ENCODE measurements at places on chromosomes 2 and 18. TPM values are rescaled to one million over a fixed set of nuclear protein-coding genes. Genes with fewer than 3 reads are reported as not detected.

DNA sequence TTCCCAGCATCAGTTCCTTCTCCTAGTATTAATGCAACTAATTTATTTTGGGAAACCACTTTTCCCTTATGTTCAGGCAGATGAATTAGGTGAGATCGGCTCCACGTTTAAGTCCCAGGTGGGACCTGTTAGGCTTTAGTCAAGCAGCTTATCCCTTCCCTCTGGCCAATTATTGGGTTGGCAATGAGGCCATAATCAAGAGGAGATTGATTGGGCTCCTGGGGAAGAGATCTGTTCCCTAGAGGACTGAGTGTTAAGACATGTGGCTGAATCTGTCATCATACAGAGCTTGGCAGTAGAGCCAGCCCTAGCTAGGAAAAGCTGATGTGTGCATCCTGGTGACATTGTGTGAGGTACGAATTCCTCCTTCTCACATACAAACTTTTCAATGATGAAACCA lies 104.4 kb downstream of the PTH2R start:
- no peak for DNase-seq

GRCh38 chr18:49708662-49709346 lies 104.5 kb downstream of the ACAA2 start:
- no peak for DNase-seq

DNA sequence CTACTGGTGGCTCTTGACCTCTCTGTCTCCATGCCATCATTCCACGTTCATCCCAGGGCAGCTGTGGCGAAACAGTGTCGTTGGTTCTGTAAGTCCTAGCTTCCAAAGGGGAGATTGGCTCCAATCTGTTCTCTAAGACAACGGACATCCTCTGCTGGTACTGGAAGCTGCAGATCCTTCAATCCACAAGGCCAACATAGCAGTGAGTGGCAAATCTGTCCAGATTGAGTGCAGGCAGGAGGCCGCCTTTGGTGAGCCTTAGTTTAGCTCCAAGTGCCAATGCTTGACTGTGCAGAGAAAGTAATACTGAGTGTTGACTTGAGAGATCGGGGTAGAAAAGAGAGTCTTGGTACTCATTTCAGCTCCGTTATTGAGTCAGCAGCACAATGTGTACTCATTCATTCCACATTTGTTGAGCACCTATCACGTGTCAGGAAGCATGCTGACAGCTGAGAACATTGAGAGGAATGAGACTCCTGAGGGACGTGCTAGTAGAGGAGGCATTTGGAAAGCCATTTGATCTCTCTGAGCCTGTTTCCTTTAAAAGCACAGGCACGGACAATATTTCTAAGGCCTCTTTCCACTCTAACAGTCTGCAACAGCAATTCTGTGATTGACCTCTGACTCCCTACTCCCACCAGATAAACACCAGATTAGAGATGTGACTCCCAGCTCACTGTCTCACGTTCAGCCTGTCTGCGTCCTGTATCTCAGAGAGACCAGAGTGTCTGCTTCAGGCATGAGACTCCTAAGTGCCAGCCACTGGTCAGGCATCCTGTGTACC lies 306.0 kb downstream of the CLIP4 start:
- no peak for DNase-seq

DNA sequence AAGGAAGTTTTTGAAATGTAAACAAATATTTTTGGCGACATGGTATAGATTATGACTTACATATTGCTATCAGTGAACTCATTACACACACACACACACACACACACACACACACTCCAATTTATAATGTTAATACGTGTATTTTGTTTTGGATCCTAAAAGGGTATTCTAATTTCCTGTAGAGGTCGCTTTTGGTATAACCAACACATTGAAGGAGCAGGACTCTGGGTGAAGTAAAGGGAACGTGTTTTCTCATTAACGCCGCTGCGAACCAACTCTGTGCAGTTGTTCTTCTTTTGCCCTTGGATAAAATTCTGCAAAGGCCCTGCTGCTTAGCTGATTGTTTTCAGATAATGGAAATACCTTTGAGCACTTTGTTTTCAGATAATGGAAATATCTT lies 190.4 kb downstream of the PMAIP1 start:
- no peak for DNase-seq

DNA sequence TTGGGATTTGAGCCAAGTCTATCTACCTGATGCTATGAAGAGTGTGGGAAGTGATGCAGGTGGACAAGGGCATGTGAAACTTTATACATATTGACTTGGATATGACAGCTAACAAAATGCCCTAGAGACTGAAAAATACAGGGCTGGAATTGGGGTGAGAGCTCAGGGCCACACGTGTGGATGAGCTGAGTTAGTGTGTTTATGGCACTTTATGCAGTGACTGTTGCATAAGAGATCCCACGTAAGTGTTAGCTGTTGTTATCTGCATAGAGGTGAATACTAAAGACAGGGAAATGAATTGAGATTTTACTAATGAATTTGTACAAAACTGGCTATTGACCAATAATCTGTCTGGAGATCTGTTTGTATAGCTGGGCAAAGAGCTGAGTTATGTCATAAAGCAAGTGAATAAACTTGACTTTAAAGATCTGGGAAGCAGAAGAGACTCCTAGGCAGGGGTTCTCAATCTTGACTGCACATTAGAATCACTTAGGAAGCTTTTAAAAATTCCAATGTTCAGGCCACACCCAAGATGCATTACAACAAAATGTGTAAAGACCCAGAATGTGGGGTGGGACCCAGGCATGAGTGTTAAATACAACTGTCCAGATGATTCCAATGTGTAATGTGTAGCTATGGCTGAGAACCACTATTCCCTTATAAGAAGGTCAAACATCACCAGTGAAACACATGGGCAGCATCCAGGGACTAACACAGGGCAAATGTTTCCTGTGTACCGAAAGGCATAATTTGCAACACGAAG lies 74.2 kb upstream of the STK17B start:
- no peak for DNase-seq

DNA sequence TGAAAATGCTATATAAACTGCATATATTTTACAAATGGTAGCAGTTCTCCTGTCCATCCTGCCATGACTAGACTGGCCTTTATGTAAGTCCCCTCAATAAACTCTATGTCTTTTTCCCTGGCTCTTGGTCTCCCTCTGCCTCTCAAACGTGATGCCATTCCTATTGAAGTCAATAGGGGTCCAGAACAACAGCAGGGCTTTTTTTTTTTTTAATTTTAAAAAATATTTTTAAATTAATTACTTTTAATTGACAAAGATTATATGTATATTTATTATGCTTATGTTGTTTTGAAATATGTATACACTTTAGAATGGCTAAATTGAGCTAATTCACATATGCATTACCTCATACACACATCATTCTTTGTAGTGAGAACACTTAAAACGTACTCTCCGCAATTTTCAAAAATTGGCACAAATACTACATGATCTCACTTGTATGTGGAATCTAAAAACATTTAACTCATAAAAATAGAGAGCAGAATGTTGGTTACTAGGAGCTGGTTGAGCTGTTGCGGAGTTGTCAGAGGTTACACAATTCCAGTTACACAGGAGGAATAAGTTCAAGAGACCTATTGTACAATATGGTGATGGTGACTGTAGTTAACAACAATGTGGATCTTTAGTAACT lies 123.1 kb downstream of the LRRTM4 start:
- DNase-seq: no peak

GRCh38 chr2:186780701-186781316 lies 68.2 kb downstream of the ZSWIM2 start:
- DNase-seq: no peak

DNA sequence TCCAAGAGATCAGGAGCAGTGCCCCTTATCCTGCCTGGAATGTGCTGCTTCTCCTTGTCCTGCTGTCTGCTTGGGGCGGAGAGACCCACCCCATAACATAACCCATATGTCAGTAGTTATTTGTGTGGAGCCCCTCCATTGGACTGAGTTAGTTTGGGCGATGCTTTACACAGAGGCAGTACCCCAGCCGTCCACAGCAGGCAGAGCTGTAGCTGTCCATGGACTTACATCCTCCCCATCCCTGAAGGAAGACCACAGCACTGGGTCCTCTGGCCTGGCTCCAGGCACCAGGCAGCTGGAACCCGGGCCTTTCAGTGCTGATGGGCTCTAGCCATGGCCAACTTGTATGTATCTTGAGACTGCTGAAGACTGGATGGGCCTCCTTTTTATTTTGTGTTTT lies 20.3 kb downstream of the GKN2 start:
- no peak for DNase-seq

DNA sequence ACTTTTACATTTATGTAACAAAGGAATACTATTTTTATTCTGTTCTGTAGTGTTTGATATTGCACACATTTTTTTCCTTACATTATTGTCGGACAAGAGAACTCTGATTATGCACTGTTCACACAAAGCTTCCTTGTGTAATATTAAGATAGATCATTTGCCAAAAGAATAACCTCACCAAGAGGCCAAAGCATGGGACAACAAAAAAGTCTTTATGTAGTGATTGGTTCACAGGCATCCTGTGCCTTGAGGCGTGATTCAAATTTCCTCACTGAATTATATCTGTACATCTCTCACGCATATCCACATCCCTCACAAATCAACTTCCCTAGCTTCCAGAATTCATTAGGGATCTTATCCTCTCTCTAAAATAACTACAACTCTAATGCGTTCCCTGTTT lies 642.7 kb downstream of the NR4A2 start:
- no peak for DNase-seq

GRCh38 chr2:24883946-24884345 lies 36.1 kb downstream of the ADCY3 start:
- DNase-seq: peak; percentile 47

DNA sequence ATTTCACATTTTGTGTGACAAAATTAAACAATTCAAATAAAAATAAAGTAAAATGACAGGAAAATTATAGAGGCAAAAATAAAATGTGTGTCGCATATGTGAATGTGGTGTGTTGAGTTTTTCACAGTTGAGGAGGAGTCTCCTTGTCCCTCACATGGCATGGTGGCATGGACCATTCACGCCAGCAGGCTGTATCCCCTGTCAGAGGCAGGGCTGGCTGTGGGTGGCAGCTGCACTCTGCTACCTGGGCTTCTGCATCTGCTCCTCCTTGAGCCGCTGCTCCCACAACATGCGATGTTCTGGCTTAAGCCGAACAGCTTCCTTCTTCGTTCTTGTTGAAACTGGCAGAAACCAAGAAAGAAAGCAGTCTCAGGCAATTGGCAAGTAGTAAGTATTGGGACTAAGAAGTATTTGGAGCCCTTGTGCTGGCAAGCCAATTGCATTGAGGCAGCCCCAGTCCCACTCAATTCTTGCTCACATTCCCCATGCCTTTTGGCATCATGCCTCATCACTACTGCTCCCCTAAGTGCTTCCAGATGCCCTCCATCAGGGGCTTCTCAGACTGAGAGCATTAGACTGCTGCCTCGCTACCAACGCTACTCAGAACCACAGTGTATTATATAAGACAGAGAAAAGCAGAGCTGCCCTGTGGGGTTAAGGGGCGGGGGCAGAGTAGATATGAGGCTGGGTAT lies 177.9 kb upstream of the NABP1 start:
- no peak for DNase-seq

GRCh38 chr2:194182888-194183287 lies 1474.1 kb upstream of the SLC39A10 start:
- no peak for DNase-seq

GRCh38 chr2:162308747-162309503 lies 9.6 kb downstream of the IFIH1 start:
- no peak for DNase-seq

DNA sequence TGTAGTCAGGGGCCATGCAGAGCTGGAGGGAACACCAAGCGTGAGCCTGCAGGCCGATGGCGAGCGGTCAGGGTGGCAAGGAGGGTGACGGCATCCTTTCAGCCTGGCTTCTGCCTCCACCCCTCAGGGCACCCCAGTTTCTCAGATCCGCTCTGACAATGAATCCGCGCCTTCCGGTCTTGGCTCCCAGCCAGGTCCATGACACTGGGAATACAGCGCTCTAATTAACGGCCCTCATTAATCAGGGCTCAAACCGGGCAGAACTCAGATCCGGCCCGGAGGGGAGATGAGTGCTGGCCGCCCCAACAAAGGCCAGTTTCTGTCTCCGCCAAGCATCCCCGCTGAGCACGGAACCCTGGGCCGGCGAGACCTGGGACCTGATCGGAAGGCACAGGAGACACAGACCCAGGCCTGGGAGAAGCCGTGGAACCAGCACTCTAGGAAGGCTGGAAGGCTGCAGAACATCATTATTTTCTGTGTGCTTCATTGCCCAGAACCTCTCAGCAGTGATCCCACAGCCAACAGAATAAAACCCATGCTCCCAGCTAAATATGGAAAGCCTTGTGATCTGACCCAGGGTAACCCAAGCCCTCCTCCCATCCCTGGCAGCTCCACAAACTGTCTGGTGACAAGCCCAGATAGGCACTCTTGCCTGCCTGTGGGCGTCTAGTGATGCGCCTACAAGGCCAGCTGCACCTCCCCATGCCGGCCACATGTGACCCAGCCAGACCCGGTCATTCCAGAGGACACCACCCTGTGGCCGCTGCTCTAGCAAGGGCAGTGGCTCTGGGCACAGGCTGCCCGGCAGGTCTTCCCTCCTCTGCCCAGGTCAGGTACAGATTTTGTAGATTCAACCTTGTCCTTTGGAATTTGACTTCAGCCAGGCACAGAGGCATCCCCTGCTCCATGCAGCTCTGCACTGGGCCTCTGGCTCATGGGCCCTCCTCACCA lies 438.7 kb upstream of the MYT1L start:
- DNase-seq: no peak

DNA sequence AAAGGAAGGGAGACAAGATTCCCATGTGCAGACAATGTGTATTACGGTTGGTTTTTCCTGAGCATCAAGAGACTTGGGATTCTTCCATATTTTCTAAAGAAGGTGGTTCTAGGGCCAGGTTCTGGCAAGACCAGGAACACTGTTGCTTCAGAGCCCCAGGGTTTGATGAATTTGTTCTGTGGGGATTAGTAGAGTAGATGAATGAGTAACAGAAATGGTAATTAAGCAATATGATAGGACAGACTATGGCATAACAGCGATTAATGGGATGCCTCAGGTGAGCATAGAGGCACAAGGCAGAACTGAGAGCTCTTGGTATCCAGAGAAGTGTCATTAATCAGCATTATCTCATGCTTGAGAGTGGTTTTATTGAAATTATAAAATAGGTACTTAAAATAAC lies 82.8 kb upstream of the PNPT1 start:
- DNase-seq: no peak

GRCh38 chr2:74399785-74400184 lies 19.7 kb upstream of the DCTN1 start:
- DNase-seq: no peak

GLI2 gene
- total RNA-seq: 2.6 TPM

NR4A2 gene
- 3.7 TPM for total RNA-seq

ICOS gene
- total RNA-seq: 0.51 TPM

Measured in adrenal gland (tissue), 19 donors.